ENCODE measurements at places on chromosomes 1 and 21.
A peak's percentile ranks its signal among the peaks of the same experiment; 100 is the strongest.

DNA sequence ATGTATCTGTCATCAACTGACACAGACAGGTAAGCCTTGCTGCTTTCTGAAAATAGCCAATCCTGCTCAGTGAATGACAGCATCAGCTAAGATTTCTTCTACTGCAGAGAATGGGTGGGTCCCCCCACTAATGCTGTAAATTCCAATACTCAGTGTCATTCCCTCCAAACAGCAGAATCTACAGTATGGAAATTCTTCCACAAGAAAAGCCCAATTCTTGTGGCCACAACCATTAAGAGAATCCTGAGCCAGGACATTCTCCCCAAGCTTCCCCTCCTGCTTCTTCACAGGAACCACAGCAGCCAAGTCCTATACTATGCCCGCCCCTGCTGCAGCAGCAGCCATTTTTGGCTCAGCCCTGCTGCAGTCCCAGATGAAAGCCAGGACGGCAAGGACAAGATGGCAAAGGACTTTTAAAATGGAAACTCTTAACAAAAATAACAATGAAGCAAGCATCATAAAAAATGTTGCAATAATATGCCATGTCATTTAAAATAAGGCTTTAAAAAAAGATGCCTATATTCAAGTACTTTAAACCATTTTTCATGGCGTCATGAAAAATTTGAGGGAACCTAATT is 26.8 kb downstream of the EIF4G3 start:
- H3K27me3 ChIP-seq, result no peaks in the 10 kb centered on the region
- H3K4me3 ChIP-seq, result no peak overlapping the region
- no peak for DNase-seq
- peak overlapping the region; percentile 62 for H3K27ac ChIP-seq
- peaks cover 22% of the 10 kb centered on the region for H3K36me3 ChIP-seq

GRCh38 chr1:207565546-207566468 is 69.8 kb downstream of the CR1 start:
- H3K36me3 ChIP-seq, result peaks cover 7% of the 10 kb centered on the region
- peaks cover 6% of the 10 kb centered on the region for H3K27me3 ChIP-seq
- H3K4me3 ChIP-seq, result no peak overlapping the region
- H3K27ac ChIP-seq, result no peak overlapping the region

DNA sequence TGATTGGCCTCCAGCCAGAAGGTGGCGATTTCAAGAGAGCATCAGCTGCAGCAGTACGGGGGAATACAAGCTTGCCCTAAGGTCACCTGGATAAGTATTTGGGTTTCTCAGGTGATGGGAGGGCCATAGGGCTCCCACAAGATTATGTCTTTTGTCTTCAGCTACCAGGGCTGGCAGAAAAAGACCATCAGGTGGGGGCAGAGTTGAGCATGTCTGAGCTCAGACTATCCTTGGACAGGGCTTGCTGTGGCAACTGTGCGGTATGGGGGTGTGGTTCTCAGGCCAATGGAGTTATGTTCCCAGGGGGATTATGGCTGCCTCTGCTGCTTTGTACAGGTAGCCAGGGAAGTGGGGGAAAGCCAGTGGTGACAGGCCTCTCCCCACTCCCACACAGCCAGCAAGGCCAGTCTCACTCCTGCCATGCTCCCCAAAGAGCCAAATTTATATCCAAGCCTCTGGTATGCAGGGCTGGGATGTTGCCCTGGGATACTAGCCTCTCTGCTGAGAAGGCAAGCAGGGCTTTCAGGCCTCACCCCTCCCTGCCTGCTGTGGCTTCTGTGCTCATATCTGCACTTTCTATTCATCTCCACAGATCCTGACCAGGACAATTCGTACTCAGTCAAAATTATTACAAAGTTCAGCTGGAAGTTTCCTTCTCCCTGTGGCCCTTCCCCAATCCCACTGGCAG is 26.6 kb upstream of the CD84 start:
- no peaks in the 10 kb centered on the region for H3K27me3 ChIP-seq
- no peak for DNase-seq
- H3K4me3 ChIP-seq, result peak overlapping the region; percentile 42
- peak overlapping the region; percentile 89 for H3K27ac ChIP-seq
- H3K4me1 ChIP-seq, result peaks cover 23% of the 10 kb centered on the region
- peaks cover 31% of the 10 kb centered on the region for H3K36me3 ChIP-seq

GRCh38 chr1:236394879-236395229 is 768 bp downstream of the EDARADD start:
- H3K36me3 ChIP-seq, result peaks cover 9% of the 10 kb centered on the region
- peak overlapping the region; percentile 90 for H3K4me3 ChIP-seq
- no peak for DNase-seq
- H3K27ac ChIP-seq, result peak overlapping the region; percentile 96
- peaks cover 21% of the 10 kb centered on the region for H3K4me1 ChIP-seq

DNA sequence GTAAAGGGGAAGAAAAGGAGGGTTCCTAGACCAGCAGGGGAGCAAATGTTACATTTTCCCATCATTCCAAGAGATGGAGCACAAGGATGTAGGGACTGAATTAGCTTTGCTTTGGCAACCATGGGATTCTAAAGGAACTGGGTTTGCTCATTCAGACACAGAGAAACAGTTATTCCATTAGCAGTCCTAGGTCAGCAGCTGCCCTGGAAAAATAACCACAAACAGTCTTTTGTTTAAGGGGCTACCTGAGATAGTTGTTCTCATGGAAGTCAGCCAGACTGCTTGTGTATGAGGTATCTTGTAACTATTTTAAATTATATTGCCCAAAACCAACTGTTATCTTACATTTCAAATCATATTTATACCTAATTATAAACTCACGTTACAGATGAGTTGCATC is 58.4 kb upstream of the VCAM1 start:
- no peak overlapping the region for H3K27ac ChIP-seq
- DNase-seq, result no peak
- no peaks in the 10 kb centered on the region for H3K27me3 ChIP-seq
- H3K4me1 ChIP-seq, result no peaks in the 10 kb centered on the region

DNA sequence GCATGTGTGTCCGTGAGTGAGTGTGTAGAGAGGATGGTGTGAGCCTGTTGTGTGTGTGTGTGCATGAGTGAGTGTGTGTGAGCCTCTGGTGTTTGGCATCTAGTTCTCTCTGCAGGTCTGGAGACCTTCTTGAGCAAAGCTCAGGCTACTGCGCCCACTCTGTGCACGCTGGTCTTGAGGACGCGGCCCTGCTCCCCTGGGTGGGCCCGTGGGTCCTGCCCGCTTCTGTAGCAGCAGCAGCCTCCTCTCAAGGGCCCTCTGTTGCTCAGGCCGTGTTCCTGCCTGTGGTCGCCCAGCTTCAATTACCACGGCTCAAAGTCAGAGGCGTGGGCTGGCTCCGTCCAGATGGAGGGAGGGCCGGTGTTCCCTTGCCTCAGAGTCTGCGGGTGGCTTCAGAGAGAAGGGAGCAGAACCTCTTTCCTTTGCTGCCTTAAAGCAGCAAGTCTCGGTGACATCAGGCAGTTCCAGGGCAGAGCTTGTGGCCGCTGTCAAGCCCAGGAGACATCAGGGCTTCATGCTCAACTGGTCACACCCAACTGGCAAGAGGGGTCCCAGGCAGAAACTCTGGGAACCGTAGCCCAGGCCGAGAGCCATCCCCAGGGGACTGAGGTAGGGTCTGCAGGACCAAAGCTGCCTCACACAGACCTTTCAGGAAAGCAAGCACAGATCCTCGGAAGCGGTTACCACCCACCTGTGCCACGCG is 270.6 kb upstream of the VAMP3 start:
- DNase-seq, result no peak
- H3K4me1 ChIP-seq, result no peaks in the 10 kb centered on the region
- no peaks in the 10 kb centered on the region for H3K36me3 ChIP-seq
- H3K4me3 ChIP-seq, result no peak overlapping the region
- no peaks in the 10 kb centered on the region for H3K27me3 ChIP-seq

DNA sequence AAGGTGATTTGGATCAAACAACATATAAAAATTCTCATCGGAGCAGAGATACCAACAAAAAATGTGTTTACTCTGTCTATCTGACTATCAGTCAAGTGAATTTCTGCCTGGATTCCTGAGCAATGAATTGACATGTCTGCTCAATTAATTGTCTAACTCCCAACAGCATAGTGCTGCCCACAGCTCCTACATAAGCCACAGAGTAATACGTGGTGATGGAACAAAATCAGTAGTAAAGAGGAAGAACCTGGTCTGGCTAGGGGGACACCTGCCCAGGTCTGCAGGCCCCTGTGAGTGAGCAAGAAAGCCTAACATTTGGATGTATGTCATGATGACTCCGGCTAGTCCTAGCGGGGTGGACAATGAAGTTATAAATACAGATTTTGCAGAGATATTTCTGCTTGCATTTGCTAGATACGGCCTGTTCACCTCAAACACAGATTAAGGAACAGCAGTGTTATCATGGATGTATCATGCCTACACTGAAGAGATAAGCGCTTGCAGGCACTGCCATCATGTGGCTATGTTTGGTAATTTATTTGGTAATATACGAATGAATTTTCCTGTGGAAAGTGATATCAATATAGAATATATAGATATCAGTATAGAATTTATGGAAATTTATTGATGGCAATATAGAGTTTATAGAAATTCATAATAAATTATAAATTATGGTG is 69.6 kb upstream of the LRRC8B start:
- peak; percentile 64 for DNase-seq
- H3K27ac ChIP-seq, result no peak overlapping the region
- H3K4me1 ChIP-seq, result peaks cover 7% of the 10 kb centered on the region
- no peaks in the 10 kb centered on the region for H3K36me3 ChIP-seq
- H3K4me3 ChIP-seq, result no peak overlapping the region

DNA sequence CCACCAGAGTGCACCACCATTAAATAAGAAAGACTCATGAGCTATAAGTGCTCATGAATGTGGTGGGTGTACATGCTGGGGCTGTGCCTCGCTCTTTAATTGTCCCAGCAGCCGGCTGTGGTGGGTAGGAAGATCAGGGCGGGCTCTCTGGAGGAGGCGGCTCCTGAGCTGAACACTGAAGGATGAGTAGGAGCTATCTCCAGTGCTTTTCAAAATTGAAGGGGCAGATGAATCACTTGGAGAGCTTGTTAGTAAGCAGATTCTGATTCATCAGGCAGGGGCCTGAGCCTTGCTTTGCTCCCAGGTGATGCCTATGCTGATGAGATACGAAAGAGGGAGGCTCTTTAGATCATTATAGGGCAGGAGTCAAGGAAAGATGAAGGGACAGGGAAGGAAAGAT is 54.1 kb downstream of the ETS2 start:
- H3K4me3 ChIP-seq, result no peak overlapping the region
- no peaks in the 10 kb centered on the region for H3K36me3 ChIP-seq
- no peaks in the 10 kb centered on the region for H3K4me1 ChIP-seq
- peaks cover 43% of the 10 kb centered on the region for H3K27me3 ChIP-seq
- no peak for DNase-seq

DNA sequence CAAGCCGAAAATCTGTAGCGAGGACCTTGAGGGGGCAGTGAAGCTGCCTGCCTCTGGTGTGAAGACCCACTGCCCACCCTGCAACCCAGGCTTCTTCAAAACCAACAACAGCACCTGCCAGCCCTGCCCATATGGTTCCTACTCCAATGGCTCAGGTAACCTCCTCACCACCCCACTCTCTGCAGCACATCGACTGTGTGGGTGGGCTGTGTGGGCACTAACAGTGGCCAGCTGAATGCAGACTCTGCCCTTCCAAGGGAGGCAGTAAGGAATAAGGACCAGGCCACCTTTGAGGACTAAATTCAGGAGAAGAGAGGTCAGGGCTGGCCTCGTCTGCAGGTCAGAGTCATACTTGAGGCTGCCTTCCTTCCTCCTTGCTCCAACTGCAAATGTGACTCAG is 25.5 kb upstream of the SARS1 start:
- peaks cover 3% of the 10 kb centered on the region for H3K36me3 ChIP-seq
- no peaks in the 10 kb centered on the region for H3K27me3 ChIP-seq
- no peak overlapping the region for H3K4me3 ChIP-seq
- no peak overlapping the region for H3K27ac ChIP-seq
- no peaks in the 10 kb centered on the region for H3K4me1 ChIP-seq

DNA sequence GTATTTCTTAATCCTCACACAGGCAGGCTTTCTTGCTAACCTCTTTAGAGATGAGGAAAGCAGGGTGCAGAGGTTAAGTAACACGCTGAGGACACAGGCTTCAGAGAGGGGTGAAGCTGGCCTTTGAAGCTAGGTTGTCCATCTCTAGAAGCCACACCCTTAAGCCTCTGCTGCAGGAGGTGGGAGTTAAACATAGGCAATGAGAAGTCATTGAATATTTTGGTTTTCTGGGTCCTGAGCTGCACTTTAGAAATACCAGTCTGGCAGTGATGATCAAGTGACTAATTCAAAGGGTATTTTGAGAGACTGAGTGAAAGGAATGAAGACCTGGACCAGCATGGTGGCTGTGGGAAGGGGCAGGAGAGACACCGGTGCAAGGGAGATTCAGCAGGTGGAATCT is 9.9 kb downstream of the KCNJ15 start:
- DNase-seq, result no peak
- no peaks in the 10 kb centered on the region for H3K4me1 ChIP-seq
- no peak overlapping the region for H3K27ac ChIP-seq
- no peaks in the 10 kb centered on the region for H3K36me3 ChIP-seq
- peaks cover 29% of the 10 kb centered on the region for H3K27me3 ChIP-seq

DNA sequence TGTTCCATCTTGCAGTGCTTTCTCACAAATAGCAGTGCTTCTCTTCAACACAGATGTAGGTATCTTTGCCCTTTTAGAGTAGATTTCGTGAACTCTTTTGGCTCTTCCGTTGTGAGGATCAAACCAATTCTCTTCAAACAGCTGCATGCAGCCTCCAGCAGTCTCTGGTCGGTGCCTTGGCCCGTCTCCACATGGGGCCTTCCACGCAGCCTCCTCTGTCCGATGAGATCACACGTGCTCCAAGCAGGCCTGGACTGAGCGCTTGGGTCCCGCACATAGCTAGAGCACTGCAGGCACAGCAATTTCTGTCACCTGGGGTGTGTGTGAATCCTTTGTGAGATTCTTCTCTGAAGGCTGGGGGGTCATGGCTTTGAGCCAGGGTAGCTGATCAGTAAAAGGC is 82.8 kb upstream of the KCNE2 start:
- peaks cover 10% of the 10 kb centered on the region for H3K27me3 ChIP-seq
- H3K36me3 ChIP-seq, result no peaks in the 10 kb centered on the region
- DNase-seq, result no peak
- no peak overlapping the region for H3K27ac ChIP-seq

- peaks cover 49% of the 10 kb centered on the region for H3K36me3 ChIP-seq
- H3K4me1 ChIP-seq, result peaks cover 71% of the 10 kb centered on the region
- no peaks in the 10 kb centered on the region for H3K27me3 ChIP-seq
- DNase-seq, result peak; percentile 15
- H3K4me3 ChIP-seq, result peak overlapping the region; percentile 98
Observed at GRCh38 chr1:205313563-205314308, 7.8 kb downstream of the NUAK2 start.

GRCh38 chr21:42279888-42280287 is 35.3 kb downstream of the TFF3 start:
- H3K27me3 ChIP-seq, result no peaks in the 10 kb centered on the region
- no peak overlapping the region for H3K4me3 ChIP-seq
- H3K27ac ChIP-seq, result no peak overlapping the region
- H3K4me1 ChIP-seq, result no peaks in the 10 kb centered on the region
- no peak for DNase-seq
